Adrenal gland (tissue), 19 donors: ENCODE measurements at places on chromosomes 7 and 10. TPM values are rescaled to one million over a fixed set of nuclear protein-coding genes. Genes with fewer than 3 reads are reported as not detected.

DNA sequence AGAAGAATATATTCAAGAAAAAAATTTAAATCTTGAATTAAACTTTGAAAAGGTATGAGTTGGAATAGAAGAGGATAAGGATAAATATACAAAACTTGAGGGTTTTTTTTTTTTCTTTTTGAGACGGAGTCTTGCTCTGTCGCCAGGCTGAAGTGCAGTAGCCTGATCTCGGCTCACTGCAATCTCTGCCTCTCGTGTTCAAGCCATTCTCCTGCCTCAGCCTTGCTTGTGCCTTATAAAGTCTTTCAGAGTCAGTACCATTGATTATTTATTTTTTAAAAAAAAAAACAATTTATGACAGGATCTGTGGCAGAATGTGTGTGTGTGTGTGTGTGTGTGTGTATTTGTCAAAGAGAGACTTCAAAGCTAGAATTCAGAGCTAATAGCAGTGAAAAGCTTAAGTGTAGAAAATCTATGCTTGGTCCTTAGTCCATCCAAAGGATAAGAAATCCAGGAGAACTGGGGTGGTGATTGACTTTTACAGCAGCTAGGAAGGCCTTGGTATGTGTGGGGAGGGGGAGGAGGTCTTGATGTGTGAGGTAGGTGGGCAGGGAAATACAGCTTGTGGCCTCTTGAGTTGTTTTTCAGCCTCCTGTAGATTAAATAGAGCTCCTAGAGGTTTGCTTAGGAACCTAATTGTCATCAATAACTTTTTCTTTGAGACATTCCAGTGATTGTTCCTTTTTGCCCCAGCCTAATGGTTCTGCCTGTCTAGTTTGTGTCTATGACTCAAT is 2.4 kb downstream of the HECTD2 start:
- peaks cover 33% of the 10 kb centered on the region for H3K4me1 ChIP-seq
- H3K27me3 ChIP-seq, result no peaks in the 10 kb centered on the region
- H3K4me3 ChIP-seq, result no peak overlapping the region
- H3K36me3 ChIP-seq, result no peaks in the 10 kb centered on the region
- H3K27ac ChIP-seq, result no peak overlapping the region
- no peak for DNase-seq

DNA sequence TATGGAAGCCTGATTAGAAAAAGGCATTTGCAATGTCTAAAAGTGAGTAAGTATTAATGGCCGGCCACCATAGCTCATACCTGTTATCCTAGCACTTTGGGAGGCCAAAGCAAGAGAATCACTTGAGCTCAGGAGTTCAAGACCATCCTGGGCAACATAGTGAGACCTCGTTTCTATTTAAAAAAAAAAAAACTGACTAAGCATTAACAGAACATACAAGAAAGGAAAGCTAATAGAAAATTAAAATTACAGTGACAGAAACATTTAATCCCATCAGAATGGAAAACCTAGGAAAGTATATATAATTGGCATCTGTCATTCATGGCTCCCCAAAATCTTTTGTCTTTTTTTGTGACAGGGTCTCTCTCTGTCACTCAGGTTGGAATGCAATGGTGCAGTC is 55.9 kb downstream of the AOC1 start:
- H3K4me1 ChIP-seq, result peaks cover 6% of the 10 kb centered on the region
- DNase-seq, result no peak
- H3K36me3 ChIP-seq, result no peaks in the 10 kb centered on the region
- no peak overlapping the region for H3K4me3 ChIP-seq

Gene CDK1
- total RNA-seq, result 1.1 TPM

- peak; percentile 18 for DNase-seq
- H3K36me3 ChIP-seq, result no peaks in the 10 kb centered on the region
- H3K4me3 ChIP-seq, result no peak overlapping the region
- no peaks in the 10 kb centered on the region for H3K27me3 ChIP-seq
- H3K27ac ChIP-seq, result no peak overlapping the region
Measured at GRCh38 chr7:36473454-36474282, 84.0 kb downstream of the ANLN start.

DNA sequence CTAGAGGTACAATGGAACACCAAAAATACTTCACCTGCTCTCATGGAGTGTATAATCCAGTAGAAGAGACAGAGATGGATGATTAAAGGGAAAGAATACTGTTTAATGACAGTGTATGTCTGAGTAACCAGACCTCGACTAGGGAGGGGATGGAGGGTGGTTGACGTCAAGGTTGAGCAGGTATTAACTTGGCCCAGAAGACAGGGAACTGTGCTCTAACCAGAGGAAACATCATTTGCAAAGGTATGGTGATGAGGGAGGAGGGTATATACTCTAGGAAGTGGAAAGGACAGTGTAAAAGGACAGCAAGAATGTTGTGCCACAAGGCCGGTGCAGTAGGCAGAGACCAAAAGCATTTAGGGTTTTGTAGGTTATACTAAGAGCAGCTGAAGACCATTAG is 2.9 kb downstream of the MIOS start:
- peaks cover 32% of the 10 kb centered on the region for H3K4me1 ChIP-seq
- no peaks in the 10 kb centered on the region for H3K27me3 ChIP-seq
- no peaks in the 10 kb centered on the region for H3K36me3 ChIP-seq
- no peak for DNase-seq
- H3K27ac ChIP-seq, result peak overlapping the region; percentile 19
- no peak overlapping the region for H3K4me3 ChIP-seq

Gene FRG2B
- not detected for total RNA-seq

- H3K36me3 ChIP-seq, result peaks cover 41% of the 10 kb centered on the region
- no peaks in the 10 kb centered on the region for H3K27me3 ChIP-seq
- no peak overlapping the region for H3K4me3 ChIP-seq
Measured at GRCh38 chr10:128064108-128064969, 61.9 kb downstream of the MKI67 start.

Gene FBXL13
- 6.8 TPM for total RNA-seq

- no peaks in the 10 kb centered on the region for H3K27me3 ChIP-seq
- no peak overlapping the region for H3K4me3 ChIP-seq
- no peaks in the 10 kb centered on the region for H3K4me1 ChIP-seq
- no peak for DNase-seq
Measured at GRCh38 chr7:46209611-46210388, 288.7 kb upstream of the IGFBP3 start.

Gene BTBD16
- not detected for total RNA-seq

Gene ASAH2
- total RNA-seq, result 0.64 TPM

- H3K27ac ChIP-seq, result no peak overlapping the region
- H3K4me3 ChIP-seq, result no peak overlapping the region
- no peaks in the 10 kb centered on the region for H3K27me3 ChIP-seq
- H3K4me1 ChIP-seq, result no peaks in the 10 kb centered on the region
- DNase-seq, result no peak
Measured at GRCh38 chr10:12418725-12419261, 69.4 kb downstream of the CAMK1D start.

DNA sequence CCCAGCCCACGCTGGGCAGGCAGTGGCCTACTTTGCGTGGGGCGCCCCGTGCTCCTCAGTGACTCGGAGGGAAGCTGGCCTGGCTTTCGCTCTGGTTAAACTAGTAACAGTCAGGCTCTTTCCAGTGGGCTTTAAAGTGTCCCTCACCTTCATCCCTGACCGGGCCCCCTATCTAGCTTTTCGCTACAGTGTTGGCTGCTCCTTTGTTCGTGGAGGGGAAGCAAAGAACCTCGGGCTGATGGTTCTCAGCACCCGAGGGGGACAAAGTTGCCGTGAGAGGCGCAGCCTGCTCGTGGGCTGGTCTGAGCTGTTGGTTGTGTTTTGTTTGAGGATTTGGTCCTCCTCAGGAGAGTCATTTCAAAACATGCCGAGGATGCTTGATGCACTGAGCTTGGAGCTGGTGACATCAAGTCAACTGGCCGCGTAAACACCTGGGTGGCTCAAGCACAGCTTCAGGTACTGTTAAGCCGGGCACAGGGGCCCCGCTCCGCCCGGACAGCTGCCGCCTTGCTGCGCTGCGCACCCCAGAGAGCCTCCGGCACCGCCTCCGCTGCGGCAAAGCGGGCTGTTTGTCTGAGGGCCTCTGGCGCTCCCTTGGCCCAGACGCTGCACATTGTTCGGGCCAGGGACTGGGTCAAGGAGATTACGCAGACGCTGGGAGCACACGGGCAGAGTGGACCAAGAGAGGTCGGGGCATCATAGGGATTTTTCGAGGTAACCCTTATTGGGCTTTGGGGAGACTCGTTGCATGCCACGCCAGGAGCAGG is 1.6 kb downstream of the DLX6 start:
- peaks cover 11% of the 10 kb centered on the region for H3K4me1 ChIP-seq
- H3K27me3 ChIP-seq, result peaks cover 96% of the 10 kb centered on the region
- no peaks in the 10 kb centered on the region for H3K36me3 ChIP-seq
- no peak for DNase-seq

GRCh38 chr7:7103343-7104313 is 78.7 kb upstream of the C1GALT1 start:
- H3K27ac ChIP-seq, result no peak overlapping the region
- peaks cover 18% of the 10 kb centered on the region for H3K4me1 ChIP-seq
- DNase-seq, result peak; percentile 25
- no peaks in the 10 kb centered on the region for H3K27me3 ChIP-seq

Gene OIT3
- 0.66 TPM for total RNA-seq

DNA sequence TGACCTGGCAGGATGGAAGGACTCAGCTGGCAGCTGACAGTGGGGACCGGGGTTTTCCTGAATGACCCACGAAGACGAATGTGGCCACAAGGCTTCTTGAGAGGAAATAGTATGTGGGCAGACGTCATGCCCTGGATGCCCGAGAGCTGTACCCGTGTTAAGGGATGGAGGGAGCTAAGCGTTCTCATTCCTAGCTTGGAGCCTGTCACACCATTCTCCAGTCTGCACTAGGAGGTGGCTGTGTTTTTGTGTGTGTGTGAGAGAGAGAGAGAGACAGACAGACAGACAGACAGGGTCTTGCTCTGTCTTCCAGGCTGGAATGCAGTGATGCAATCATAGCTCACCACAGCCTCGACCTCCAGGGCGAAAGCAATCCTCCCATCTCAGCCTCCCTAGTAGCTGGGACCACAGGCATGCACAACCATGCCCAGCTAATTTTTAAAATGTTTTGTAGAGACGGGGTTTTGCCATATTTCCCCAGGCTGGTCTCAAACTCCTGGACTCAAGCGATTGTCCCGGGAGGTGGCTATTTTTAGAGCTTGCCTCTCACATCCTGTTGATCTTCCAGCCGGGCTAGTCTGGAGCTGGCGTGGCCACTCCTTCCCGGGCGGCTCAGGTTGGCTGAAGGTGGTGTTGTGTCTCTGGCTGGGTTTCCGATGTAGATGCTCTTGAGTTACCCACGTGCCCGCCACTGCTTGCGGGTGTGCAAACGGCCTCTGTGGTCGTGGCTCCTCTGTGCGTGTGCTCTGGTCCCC is 2.1 kb downstream of the AMZ1 start:
- H3K27ac ChIP-seq, result no peak overlapping the region
- H3K4me3 ChIP-seq, result no peak overlapping the region
- H3K36me3 ChIP-seq, result no peaks in the 10 kb centered on the region
- no peak for DNase-seq

DNA sequence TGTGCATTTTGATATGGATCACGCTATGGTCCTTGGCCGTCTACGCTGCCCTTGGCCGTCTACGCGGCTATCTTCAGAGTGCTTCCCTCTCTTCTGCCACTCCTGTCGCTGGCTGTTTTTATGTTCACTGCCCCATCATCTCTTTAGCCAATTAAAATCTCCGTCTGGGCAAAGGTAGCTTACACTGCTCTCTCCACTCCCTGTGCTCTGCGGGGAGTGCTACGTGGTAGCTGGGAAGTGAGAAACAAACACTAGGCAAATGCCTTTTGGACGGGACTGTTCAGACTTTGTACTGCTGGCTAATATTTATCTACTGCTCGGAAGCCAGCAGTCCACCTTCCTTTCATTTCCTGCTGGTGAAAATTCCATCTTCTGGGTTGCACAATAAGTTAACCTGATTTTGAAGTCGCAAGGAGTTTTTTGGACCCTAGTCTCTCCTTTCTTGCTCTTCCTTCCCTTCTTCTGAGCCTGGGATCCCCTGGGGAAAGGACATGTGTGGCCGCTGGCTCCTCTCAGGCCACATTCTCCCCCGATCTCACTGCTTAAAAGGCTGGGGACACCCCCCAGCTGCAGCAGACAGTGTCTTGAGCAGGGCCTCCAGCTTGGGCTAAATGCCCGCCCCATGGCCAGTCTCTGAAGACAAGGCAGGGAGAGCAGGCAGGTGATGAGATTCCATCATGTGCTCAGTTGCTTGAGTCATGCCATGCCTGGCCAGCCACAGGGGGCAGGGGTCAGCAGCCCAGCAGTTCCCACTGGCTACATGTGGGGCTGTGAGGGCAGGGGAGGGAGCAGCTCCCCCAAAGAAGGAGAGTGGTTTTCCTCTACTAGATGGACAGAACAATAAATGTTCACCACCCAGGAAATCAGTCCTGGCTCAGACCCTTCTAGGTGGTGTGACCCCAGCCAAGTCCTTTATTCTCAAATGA is 25.5 kb upstream of the RBM33 start:
- no peak overlapping the region for H3K4me3 ChIP-seq
- no peaks in the 10 kb centered on the region for H3K27me3 ChIP-seq
- H3K27ac ChIP-seq, result no peak overlapping the region
- no peaks in the 10 kb centered on the region for H3K36me3 ChIP-seq
- no peaks in the 10 kb centered on the region for H3K4me1 ChIP-seq

DNA sequence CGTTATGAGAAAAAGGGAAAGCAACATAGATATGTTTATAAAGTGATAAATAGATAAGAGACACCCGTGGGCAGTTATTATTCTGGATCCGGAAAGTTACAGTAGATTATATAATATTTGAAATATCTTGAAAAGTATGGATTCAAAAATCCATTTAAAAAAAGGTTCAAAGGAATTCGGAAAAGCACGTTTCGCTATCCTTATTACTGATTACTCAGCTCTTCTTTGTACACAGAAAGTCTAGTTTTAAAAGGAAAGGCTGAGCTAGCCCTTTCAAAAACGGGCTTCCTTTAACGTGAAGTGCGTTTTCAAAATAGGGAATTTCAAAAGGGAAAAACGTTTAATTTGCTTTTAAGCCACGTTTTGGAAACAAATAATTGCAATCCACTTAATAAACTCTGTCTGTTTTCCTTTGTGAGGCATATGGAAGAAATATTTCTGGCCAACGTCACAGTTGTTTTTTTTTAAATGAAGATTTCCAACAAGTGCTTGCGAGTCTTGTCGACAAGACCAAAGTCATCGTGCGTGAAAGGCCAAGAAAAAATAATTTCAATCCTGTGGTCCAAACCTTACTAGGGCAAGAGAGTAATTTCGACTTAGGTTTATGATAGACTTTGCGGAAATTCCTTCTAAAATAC is 2.2 kb upstream of the SKIDA1 start:
- H3K36me3 ChIP-seq, result no peaks in the 10 kb centered on the region
- no peaks in the 10 kb centered on the region for H3K27me3 ChIP-seq
- peaks cover 44% of the 10 kb centered on the region for H3K4me1 ChIP-seq
- peak overlapping the region; percentile 16 for H3K4me3 ChIP-seq

- H3K36me3 ChIP-seq, result no peaks in the 10 kb centered on the region
- DNase-seq, result no peak
- no peaks in the 10 kb centered on the region for H3K27me3 ChIP-seq
- H3K4me3 ChIP-seq, result no peak overlapping the region
Measured at GRCh38 chr10:100041306-100042002, 31.7 kb upstream of the DNMBP start.

GRCh38 chr7:68676813-68677535 is 921.3 kb upstream of the AUTS2 start:
- H3K4me1 ChIP-seq, result no peaks in the 10 kb centered on the region
- H3K27me3 ChIP-seq, result no peaks in the 10 kb centered on the region
- no peak overlapping the region for H3K4me3 ChIP-seq
- no peak overlapping the region for H3K27ac ChIP-seq

GRCh38 chr7:100613412-100614175 is 1.3 kb downstream of the MOSPD3 start:
- no peak overlapping the region for H3K27ac ChIP-seq
- H3K4me3 ChIP-seq, result peak overlapping the region; percentile 77
- no peaks in the 10 kb centered on the region for H3K36me3 ChIP-seq
- peaks cover 13% of the 10 kb centered on the region for H3K4me1 ChIP-seq
- no peak for DNase-seq
